ENCODE measurements at places on chromosomes 12 and 14. TPM values are rescaled to one million over a fixed set of nuclear protein-coding genes. Genes with fewer than 3 reads are reported as not detected.

PPFIA2 gene
- 0.70 TPM for total RNA-seq

GRCh38 chr12:16048511-16048910 lies 137.4 kb downstream of the DERA start:
- H3K36me3 ChIP-seq = no peaks in the 10 kb centered on the region
- no peaks in the 10 kb centered on the region for H3K4me1 ChIP-seq
- no peak overlapping the region for H3K27ac ChIP-seq
- H3K27me3 ChIP-seq = no peaks in the 10 kb centered on the region
- no peak for DNase-seq

LRR1 gene
- total RNA-seq = 3.8 TPM

C12orf54 gene
- not detected for total RNA-seq

TSHR gene
- not detected for total RNA-seq

DNA sequence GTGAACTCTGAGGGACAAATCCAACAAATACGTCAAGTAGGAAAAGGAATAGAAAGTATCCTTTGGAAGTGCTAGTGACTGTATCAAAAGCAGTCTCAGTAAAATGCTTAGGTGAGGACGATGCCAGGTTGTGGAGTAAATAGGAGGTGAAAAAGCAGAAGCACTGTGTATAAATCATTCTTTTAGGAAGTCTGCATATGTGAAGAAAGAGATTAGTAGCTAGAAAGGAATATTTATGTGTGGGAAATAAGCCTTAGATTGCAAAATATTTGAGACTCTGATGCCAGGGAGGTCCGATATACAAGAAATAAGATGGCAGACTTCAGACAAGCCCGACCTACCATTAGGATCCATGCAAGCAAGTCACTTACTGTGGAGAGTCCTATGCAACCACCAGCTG lies 7.9 kb downstream of the CEP128 start:
- no peak overlapping the region for H3K27ac ChIP-seq
- no peak for DNase-seq
- no peaks in the 10 kb centered on the region for H3K27me3 ChIP-seq

- H3K27me3 ChIP-seq = peaks cover 2% of the 10 kb centered on the region
- H3K36me3 ChIP-seq = no peaks in the 10 kb centered on the region
- H3K27ac ChIP-seq = no peak overlapping the region
These were observed 979.0 kb downstream of the TMEM121 start for GRCh38 chr14:106505366-106505765.

DNA sequence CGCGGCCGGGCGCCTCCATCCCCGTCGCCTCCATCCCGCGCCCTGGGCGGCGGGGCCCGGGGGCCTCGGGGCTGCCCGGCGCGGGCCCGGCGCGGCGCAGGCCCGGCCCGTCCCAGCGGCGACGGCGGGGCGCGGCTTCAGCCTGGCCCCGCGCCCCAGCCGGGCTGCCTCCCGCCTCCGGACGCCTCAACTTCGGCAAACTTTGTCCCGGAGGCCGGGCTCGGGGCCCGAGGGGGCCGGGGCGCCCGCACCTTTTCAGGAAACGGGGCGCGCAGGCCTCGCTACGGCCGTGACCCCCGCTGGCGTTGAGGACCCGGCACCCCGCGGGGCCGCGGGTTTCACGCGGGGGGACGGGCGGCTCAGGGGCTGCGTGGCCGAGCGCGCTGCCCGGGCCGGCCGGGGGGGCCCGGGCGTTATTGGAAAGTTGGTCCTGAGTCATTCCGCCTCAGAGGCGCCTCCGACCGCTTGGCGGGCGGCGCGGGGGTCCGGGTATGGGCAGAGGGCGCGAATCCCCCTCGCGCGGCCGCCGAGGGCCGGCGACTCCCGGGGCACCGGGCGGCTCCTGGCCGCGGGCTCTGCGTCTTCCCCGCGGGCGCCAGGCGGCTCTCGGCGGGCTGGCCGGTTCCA lies 575 bp downstream of the TRAF3 start:
- H3K27ac ChIP-seq = no peak overlapping the region
- DNase-seq = peak; percentile 45
- H3K4me1 ChIP-seq = no peaks in the 10 kb centered on the region
- H3K4me3 ChIP-seq = peak overlapping the region; percentile 88
- no peaks in the 10 kb centered on the region for H3K36me3 ChIP-seq

LAG3 gene
- total RNA-seq = not detected

RHEBL1 gene
- total RNA-seq = 0.14 TPM

CIROP gene
- total RNA-seq = not detected

- H3K4me1 ChIP-seq = no peaks in the 10 kb centered on the region
- no peaks in the 10 kb centered on the region for H3K36me3 ChIP-seq
- H3K4me3 ChIP-seq = no peak overlapping the region
- H3K27me3 ChIP-seq = no peaks in the 10 kb centered on the region
These were observed 21.4 kb upstream of the ADGRD1 start for GRCh38 chr12:130932061-130932930.

- no peak overlapping the region for H3K4me3 ChIP-seq
- H3K4me1 ChIP-seq = no peaks in the 10 kb centered on the region
- no peaks in the 10 kb centered on the region for H3K27me3 ChIP-seq
- H3K36me3 ChIP-seq = no peaks in the 10 kb centered on the region
These were observed 63.0 kb upstream of the PTHLH start for GRCh38 chr12:28035500-28035899.

- H3K4me1 ChIP-seq = no peaks in the 10 kb centered on the region
- DNase-seq = no peak
- no peaks in the 10 kb centered on the region for H3K27me3 ChIP-seq
- no peak overlapping the region for H3K27ac ChIP-seq
- no peaks in the 10 kb centered on the region for H3K36me3 ChIP-seq
These were observed 73.0 kb downstream of the LGMN start for GRCh38 chr14:92675421-92675820.

- H3K4me1 ChIP-seq = peaks cover 21% of the 10 kb centered on the region
- no peak for DNase-seq
- peak overlapping the region; percentile 55 for H3K27ac ChIP-seq
- no peaks in the 10 kb centered on the region for H3K27me3 ChIP-seq
- H3K36me3 ChIP-seq = no peaks in the 10 kb centered on the region
- H3K4me3 ChIP-seq = peak overlapping the region; percentile 79
These were observed 1.8 kb downstream of the ELK3 start for GRCh38 chr12:96195845-96196451.

DNA sequence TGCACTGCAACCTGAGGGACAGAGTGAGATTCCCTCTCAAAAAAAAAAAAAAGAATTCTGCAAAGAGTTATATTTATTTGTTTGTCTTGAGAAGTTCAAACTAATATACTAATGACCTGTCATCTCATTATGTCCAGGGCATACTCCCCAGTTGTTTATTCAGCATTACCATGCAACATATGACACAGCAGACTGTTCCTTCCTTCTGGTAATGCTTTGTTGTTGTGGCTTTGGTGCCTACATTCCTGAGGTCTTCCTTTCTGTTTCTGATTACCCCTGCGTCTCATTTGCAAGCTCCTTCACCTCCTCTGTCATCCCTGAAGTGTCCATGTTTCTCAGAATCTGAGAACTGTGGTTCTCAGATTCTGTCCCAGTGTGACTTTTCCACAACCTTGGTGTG lies 55.3 kb downstream of the DERA start:
- no peak overlapping the region for H3K4me3 ChIP-seq
- H3K27ac ChIP-seq = no peak overlapping the region
- no peaks in the 10 kb centered on the region for H3K27me3 ChIP-seq
- H3K4me1 ChIP-seq = no peaks in the 10 kb centered on the region
- DNase-seq = no peak
- no peaks in the 10 kb centered on the region for H3K36me3 ChIP-seq

GRCh38 chr12:3452348-3452747 lies 38.7 kb upstream of the PRMT8 start:
- no peak overlapping the region for H3K4me3 ChIP-seq
- H3K36me3 ChIP-seq = no peaks in the 10 kb centered on the region
- H3K27ac ChIP-seq = no peak overlapping the region
- no peaks in the 10 kb centered on the region for H3K27me3 ChIP-seq
- DNase-seq = no peak
- no peaks in the 10 kb centered on the region for H3K4me1 ChIP-seq

GRCh38 chr14:91008759-91009409 lies 51.6 kb downstream of the RPS6KA5 start:
- DNase-seq = no peak
- no peak overlapping the region for H3K4me3 ChIP-seq
- H3K4me1 ChIP-seq = peaks cover 17% of the 10 kb centered on the region
- no peak overlapping the region for H3K27ac ChIP-seq
- no peaks in the 10 kb centered on the region for H3K27me3 ChIP-seq

SLC7A7 gene
- total RNA-seq = 5.8 TPM

ARMH4 gene
- 0.32 TPM for total RNA-seq

DNA sequence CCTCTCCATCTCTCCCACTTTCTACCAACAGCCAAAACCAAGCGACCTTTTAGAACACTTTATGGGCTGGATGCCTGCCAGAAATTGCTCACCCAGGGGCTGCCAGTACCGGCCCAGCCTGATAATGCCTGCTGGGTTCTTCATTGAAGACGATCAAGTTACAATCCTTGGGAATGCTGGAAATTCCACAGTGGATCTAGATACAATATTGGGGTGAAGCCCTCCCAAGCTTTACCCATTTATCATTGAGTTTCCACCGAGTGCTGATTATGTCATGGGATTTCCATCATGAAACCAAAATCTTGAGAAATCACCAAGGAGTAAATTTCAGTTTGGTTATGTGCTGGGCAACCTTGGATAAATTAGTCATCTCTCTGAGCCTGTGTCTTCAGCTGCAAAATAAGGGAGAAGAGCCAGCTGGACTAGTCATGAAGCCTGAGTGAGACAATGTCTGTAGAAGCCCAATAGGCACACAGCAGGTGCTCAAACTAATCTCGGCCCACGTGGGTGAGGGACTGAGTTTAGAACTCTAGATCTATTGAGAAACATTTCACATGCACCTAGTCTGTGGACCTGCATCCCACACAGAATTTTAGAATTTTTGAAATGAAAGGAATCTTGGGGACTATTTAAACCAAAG lies 75.5 kb upstream of the CLMN start:
- no peaks in the 10 kb centered on the region for H3K27me3 ChIP-seq
- H3K27ac ChIP-seq = no peak overlapping the region
- DNase-seq = no peak
- H3K4me3 ChIP-seq = no peak overlapping the region

SLCO1B1 gene
- total RNA-seq = not detected

GRCh38 chr12:106247674-106248311 lies at the start of gene CKAP4:
Gene CKAP4, minus strand, starts transcription at chr12:106248020. Its CDS starts 169 bp downstream, at chr12:106247851.
- peak within 1 kb of the TSS; percentile 94 for H3K4me3 ChIP-seq
- H3K27ac ChIP-seq = peak within 1 kb of the TSS; percentile 99
- no peaks in the 10 kb centered on the region for H3K27me3 ChIP-seq
- no peaks in the 10 kb centered on the region for H3K36me3 ChIP-seq
- peak; percentile 88 for DNase-seq
- no peaks in the 10 kb centered on the region for H3K4me1 ChIP-seq

TPI1 gene
- total RNA-seq = 211 TPM

DNA sequence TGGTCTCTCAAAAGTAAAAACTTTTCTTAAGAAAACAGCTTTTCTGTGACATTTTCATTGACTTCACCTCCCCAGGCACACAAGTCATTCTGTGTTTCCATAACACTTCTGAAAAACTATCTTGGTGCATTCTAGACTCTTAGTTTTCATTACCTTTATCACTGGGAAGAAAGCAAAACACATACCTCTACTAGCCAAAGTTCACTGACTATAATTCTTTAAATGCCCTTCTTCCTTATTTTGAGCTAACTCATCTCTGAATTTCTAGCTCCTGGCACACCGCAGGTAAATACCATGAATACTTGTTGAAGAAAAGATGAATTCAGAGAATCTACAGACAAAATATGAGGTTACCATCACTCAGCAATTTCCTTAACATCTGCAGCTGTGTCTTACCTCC lies 21.1 kb downstream of the MLH3 start:
- no peak for DNase-seq
- H3K4me1 ChIP-seq = no peaks in the 10 kb centered on the region
- no peak overlapping the region for H3K27ac ChIP-seq
- H3K27me3 ChIP-seq = no peaks in the 10 kb centered on the region

KRT6C gene
- total RNA-seq = not detected

- H3K27ac ChIP-seq = no peak overlapping the region
- peaks cover 15% of the 10 kb centered on the region for H3K4me1 ChIP-seq
- H3K36me3 ChIP-seq = no peaks in the 10 kb centered on the region
- DNase-seq = no peak
- H3K27me3 ChIP-seq = no peaks in the 10 kb centered on the region
These were observed 13.0 kb upstream of the ITPR2 start for GRCh38 chr12:26845984-26846383.

DNA sequence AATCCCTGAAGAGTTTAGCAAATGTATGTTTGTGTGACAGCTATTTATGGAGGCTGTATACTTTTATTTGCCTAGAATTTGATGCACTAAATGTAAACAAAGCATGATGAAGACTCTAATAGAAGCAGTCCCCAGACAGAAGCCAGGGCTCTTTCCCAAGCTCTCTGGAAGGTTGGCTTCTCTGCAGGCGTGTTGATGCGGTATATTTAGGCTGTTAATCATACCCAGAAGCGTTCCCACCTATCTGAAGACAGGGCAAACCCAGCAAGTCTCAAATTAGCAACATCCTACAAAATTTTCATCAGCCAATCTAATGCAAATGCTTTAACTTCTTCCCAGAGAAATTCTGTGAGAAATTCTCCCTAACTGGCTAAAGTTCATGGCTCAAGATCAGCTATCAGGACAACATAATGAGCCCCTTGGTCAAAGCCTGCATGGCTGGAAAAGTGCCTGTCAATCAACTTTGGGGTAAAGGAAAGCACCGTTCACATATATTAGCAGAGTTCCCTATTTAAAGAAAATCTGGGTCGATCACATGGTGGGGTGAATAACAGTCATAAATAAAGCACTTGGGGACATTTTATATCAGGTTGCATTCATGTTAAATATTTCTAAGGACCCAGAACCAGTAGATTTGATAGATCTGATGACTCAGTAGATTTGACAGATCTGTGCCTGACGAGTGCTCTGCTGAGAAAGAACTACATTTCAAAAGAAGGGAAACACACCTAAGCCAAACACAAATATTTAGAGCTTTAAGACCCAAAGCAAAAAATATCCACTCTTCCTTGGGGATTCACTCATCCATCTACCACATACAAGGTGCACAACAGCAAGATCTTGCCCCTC lies 46.6 kb downstream of the KSR2 start:
- H3K27ac ChIP-seq = no peak overlapping the region
- H3K4me1 ChIP-seq = no peaks in the 10 kb centered on the region
- no peaks in the 10 kb centered on the region for H3K36me3 ChIP-seq
- H3K4me3 ChIP-seq = no peak overlapping the region
- no peak for DNase-seq

DNA sequence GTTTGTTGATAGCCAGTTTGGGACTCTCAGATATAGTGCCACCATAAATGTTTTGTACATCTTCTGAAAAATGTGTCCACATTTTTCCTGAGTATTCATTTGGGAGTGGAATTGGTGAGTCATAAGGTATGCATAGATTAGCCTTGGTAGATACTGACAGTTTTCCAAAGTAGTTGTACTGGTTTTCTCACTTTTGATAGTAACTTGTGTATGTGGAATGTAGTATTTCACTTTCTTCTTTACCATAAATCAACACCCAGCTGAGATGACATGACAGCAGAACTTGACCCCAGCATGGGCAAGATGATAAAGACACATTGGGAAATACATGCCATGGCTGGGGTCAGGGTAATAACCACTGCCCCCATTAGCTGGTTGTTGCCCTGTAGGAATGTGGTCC lies 5.4 kb downstream of the FBXW8 start:
- H3K27me3 ChIP-seq = no peaks in the 10 kb centered on the region
- no peak for DNase-seq
- no peak overlapping the region for H3K4me3 ChIP-seq
- no peak overlapping the region for H3K27ac ChIP-seq
- H3K36me3 ChIP-seq = no peaks in the 10 kb centered on the region

GRCh38 chr12:108090107-108090899 lies 38.8 kb upstream of the WSCD2 start:
- H3K36me3 ChIP-seq = no peaks in the 10 kb centered on the region
- H3K27ac ChIP-seq = no peak overlapping the region

All from pancreas (tissue), 10 donors.